ENCODE measurements at places on chromosomes 1 and 21. TPM values are rescaled to one million over a fixed set of nuclear protein-coding genes. Genes with fewer than 3 reads are reported as not detected.

The TMEM82 gene
- total RNA-seq: not detected

The OLFML2B gene
- total RNA-seq: 0.28 TPM

The NFASC gene
- not detected for total RNA-seq

The RPE65 gene
- total RNA-seq: not detected

The GJA9 gene
- not detected for total RNA-seq

The PKLR gene
- not detected for total RNA-seq

The CHD5 gene
- 0.04 TPM for total RNA-seq

The LRRC38 gene
- not detected for total RNA-seq

The ANGEL2 gene
- total RNA-seq: 46.4 TPM

The KIF21B gene
- 2.9 TPM for total RNA-seq

The CD2 gene
- total RNA-seq: not detected

The DUSP23 gene
- 59.7 TPM for total RNA-seq

The CFHR3 gene
- total RNA-seq: not detected

The SLX9 gene
- total RNA-seq: 33.6 TPM

The GOLT1A gene
- total RNA-seq: not detected

The MYOG gene
- total RNA-seq: not detected
